ENCODE measurements at places on chromosomes 16 and 17. TPM values are rescaled to one million over a fixed set of nuclear protein-coding genes. Genes with fewer than 3 reads are reported as not detected.

- H3K27me3 ChIP-seq, result no peaks in the 10 kb centered on the region
- H3K36me3 ChIP-seq, result no peaks in the 10 kb centered on the region
- DNase-seq, result no peak
- no peaks in the 10 kb centered on the region for H3K4me1 ChIP-seq
- H3K27ac ChIP-seq, result no peak overlapping the region
These were observed 8.9 kb downstream of the ADAD2 start for GRCh38 chr16:84199861-84200260.

DNA sequence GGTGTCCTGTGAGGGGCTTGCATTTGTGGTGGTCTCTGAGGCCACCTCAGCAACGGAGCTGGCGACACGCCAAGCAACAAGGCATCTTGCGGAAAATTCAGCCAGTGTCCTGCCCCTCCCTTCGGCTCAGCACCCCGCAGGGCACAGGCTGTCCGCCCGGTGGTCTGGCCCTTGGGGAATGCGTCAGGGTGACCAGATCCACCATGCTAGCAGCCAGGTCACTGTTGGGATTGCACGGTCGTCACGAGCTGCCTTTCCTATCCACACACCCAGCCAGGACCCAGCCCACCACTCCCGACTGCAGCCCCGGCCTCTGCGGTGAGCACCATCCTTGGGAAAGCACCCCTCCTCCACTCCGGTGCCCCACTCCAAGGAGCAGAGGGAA is 221.2 kb downstream of the NTN1 start:
- peaks cover 10% of the 10 kb centered on the region for H3K4me1 ChIP-seq
- H3K27me3 ChIP-seq, result no peaks in the 10 kb centered on the region
- no peak for DNase-seq
- no peaks in the 10 kb centered on the region for H3K36me3 ChIP-seq

- H3K36me3 ChIP-seq, result no peaks in the 10 kb centered on the region
- H3K27me3 ChIP-seq, result no peaks in the 10 kb centered on the region
- no peak overlapping the region for H3K4me3 ChIP-seq
- peak; percentile 18 for DNase-seq
These were observed 1.4 kb downstream of the WDR81 start for GRCh38 chr17:1725642-1726511.

- no peak overlapping the region for H3K27ac ChIP-seq
- no peaks in the 10 kb centered on the region for H3K36me3 ChIP-seq
- no peaks in the 10 kb centered on the region for H3K27me3 ChIP-seq
These were observed 19.0 kb downstream of the MED24 start for GRCh38 chr17:40035162-40035559.

DNA sequence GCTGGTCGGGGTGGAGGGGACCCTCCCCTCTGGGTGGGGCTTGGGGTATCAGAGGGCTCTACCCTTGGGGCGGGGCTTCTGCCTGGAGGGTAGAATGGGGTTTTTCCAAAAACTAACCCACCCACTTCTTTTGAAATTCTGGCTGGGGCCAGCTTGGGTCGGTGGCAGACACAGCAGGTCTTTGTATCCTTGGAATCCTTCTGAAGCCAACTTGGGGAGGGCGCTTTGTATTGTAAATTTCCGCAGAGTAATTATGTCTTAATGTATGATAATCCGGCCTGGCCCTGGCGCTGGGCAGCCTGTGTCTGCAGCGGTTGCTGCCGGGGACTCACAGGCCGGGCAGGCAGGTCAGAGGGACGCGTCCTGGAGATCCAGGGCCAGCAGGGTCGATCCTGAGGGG is 33.9 kb upstream of the GSE1 start:
- peaks cover 14% of the 10 kb centered on the region for H3K4me1 ChIP-seq
- no peak overlapping the region for H3K4me3 ChIP-seq
- H3K27me3 ChIP-seq, result no peaks in the 10 kb centered on the region
- DNase-seq, result no peak

- H3K4me3 ChIP-seq, result no peak overlapping the region
- H3K4me1 ChIP-seq, result peaks cover 13% of the 10 kb centered on the region
- DNase-seq, result no peak
These were observed 1.8 kb downstream of the ATP2A3 start for GRCh38 chr17:3962217-3962964.

DNA sequence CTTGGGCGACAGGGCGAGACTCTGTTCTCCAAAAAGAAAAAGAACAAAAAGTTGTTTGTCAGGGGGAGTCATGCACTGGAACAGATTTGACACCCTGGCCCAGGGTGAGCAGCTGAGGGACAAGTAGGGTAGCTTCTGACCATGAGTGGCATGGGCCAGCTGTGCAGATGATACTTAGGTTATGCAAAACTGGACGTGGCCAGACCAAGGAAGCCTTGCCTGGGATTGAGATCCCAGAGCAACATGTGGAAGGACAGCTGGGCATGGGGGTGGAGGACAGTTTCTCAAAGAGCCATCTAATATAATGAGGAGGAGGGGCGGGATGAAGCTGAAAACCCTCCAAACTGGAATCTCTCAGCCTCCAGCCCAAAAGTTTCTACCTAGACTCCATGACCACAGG is 19.6 kb upstream of the SLC35B1 start:
- DNase-seq, result no peak
- no peaks in the 10 kb centered on the region for H3K27me3 ChIP-seq
- H3K27ac ChIP-seq, result no peak overlapping the region
- H3K4me3 ChIP-seq, result no peak overlapping the region
- H3K4me1 ChIP-seq, result peaks cover 25% of the 10 kb centered on the region
- no peaks in the 10 kb centered on the region for H3K36me3 ChIP-seq

DNA sequence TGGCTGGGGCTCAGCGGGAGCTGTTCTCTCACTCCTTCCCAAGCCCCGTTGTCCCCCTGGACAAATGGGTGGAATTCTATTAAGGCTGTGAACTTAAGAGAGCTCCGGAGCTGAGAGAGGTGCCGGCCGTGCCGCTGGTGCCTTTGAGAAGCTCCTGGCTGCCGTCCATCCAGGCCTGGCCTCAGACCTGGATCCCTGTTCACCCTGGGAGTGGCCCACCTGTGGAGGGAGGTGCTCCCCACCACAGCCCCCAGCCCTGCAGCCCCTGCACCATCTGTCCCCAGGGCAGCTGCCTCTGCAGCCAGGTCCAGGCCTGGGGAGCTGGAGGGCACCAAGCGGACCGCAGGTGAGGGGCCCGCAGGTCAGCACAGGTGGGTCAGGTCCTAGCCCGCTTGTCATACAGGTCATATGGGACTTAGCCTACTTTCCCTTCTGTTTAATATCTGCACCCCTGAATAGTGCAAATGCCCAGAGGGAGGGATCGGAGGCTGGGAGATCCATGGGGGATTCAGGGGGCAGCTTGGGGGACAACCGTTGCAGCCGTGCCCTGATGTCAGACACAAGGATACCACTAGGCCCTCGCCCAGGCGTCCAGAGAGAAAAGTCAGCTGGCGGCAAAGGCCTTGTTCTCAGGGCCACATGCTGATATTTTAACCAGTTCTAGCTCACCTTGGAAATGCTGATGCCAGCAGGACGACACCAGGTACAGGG is 15.2 kb upstream of the METRNL start:
- DNase-seq, result peak; percentile 8
- H3K27me3 ChIP-seq, result no peaks in the 10 kb centered on the region
- H3K27ac ChIP-seq, result no peak overlapping the region
- H3K36me3 ChIP-seq, result no peaks in the 10 kb centered on the region

DNA sequence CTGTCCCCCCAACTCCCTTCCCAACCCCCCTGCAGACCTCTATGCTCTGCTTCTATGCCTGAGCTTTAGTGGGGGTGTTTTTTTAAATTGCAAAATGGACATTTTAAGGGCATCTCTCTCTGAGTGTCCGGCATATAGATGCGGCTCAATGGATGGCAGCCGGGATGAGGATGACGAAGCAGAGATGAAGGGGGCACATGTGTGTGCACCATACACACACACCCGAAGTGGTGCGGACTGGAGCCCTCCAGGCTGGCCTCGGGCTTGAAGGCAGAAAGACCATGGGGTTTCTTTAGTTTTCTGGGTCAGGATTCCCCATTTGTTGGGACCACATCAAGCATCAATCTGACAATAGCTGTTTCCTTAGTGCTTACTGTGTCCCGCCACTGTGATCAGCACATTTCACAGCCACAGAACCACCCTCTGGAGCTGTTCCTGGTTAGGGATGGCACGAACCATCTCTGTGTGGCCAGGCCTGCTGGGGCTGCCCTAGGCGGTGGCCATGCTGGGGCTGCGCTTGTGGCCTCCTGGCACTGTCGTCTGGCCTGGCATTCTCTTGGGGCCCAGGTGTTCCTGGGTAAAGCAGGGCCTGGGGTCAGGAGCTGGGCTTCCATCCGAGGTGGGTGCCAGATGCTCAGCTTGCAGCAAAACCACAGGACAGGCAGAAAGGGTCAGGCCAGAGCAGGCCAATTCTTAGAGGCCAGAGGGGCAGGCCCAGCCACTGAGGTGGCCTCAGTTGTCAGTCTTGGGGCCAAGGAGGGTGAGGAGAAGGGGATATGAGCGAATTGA is 49.9 kb downstream of the NT5M start:
- no peak overlapping the region for H3K4me3 ChIP-seq
- H3K36me3 ChIP-seq, result no peaks in the 10 kb centered on the region
- DNase-seq, result peak; percentile 7
- no peak overlapping the region for H3K27ac ChIP-seq
- H3K27me3 ChIP-seq, result no peaks in the 10 kb centered on the region
- no peaks in the 10 kb centered on the region for H3K4me1 ChIP-seq

DNA sequence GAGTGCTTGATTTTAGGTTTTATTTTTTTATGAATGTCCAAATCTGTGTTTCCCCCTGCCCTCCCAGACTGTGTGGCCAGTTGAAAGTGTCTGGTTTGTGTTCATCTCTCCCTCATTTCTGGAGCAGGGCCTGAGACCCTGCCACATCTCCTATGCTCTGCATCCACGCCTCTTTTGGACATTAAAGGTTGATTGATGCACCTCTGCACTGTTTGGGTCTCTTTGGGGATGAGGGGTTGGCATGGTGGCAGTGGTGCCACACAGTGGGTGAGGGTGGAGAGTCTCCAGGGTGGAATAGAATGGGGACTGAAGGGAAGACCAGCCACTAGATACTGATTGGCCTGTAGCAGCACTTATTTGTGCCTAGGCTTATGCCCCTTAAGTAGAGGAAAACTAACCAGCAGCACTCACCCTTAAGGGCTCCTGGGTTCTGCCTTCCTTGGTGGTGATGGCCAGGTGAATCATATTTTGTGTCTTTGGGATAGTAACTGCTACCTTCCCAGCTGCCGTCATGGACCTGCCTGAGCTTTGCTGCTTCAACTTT is 7.9 kb downstream of the DYNLL2 start:
- DNase-seq, result no peak
- H3K27me3 ChIP-seq, result no peaks in the 10 kb centered on the region
- no peak overlapping the region for H3K4me3 ChIP-seq
- no peaks in the 10 kb centered on the region for H3K36me3 ChIP-seq
- peaks cover 4% of the 10 kb centered on the region for H3K4me1 ChIP-seq

GRCh38 chr16:55324285-55325079 is 479 bp downstream of the IRX6 start:
- DNase-seq, result no peak
- no peaks in the 10 kb centered on the region for H3K4me1 ChIP-seq
- no peak overlapping the region for H3K27ac ChIP-seq

- H3K4me3 ChIP-seq, result no peak overlapping the region
- H3K36me3 ChIP-seq, result no peaks in the 10 kb centered on the region
- DNase-seq, result peak; percentile 51
- no peaks in the 10 kb centered on the region for H3K4me1 ChIP-seq
These were observed 57.7 kb downstream of the CMC2 start for GRCh38 chr16:80948886-80949493.

- H3K36me3 ChIP-seq, result no peaks in the 10 kb centered on the region
- no peak overlapping the region for H3K4me3 ChIP-seq
- no peaks in the 10 kb centered on the region for H3K4me1 ChIP-seq
- H3K27ac ChIP-seq, result no peak overlapping the region
These were observed 19.0 kb downstream of the USP32 start for GRCh38 chr17:60372790-60373483.

GRCh38 chr16:1761751-1762150 is 9.6 kb downstream of the NME3 start:
- no peaks in the 10 kb centered on the region for H3K36me3 ChIP-seq
- no peaks in the 10 kb centered on the region for H3K4me1 ChIP-seq
- DNase-seq, result no peak
- H3K27ac ChIP-seq, result no peak overlapping the region
- H3K4me3 ChIP-seq, result no peak overlapping the region

GRCh38 chr16:53429221-53429943 is 4.9 kb upstream of the RBL2 start:
- no peak overlapping the region for H3K4me3 ChIP-seq
- H3K27ac ChIP-seq, result no peak overlapping the region
- no peaks in the 10 kb centered on the region for H3K4me1 ChIP-seq
- H3K36me3 ChIP-seq, result no peaks in the 10 kb centered on the region

The TNK1 gene
- 9.2 TPM for total RNA-seq

The C17orf58 gene
- 20.3 TPM for total RNA-seq

The KIF2B gene
- not detected for total RNA-seq

The CHST5 gene
- 1.0 TPM for total RNA-seq

The CEP112 gene
- 40.6 TPM for total RNA-seq

The KIF1C gene
- 31.3 TPM for total RNA-seq

The ST6GALNAC1 gene
- total RNA-seq, result 4.6 TPM

The SSTR5 gene
- not detected for total RNA-seq

The EIF4A3 gene
- 500 TPM for total RNA-seq

The LGALS9B gene
- not detected for total RNA-seq

The SMPD3 gene
- 1.2 TPM for total RNA-seq

The CDK3 gene
- not detected for total RNA-seq
